Progenitor cell of endocrine pancreas (in vitro differentiated cells): ENCODE measurements at places on chromosomes 5 and 9.

DNA sequence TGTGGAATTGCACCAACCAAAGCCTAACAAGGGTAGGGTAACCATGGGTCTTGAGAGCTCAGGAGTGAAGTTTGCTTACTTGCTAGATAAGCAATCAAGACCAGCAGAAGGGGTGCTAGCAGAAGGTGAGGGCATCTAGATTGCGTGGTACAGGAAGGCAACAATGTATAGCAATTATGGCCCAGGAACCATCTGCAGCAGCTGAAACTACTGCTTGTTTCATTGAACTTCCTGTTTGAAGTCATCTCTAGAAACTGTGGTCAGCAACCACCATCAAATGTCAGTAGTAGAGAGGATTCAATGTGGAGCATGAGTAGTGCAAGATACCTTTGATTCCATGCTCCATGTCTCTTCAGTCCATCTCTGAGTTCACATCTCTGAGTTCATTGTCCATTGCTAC, 462.1 kb upstream of the GRAMD2B start:
- no peak for DNase-seq

DNA sequence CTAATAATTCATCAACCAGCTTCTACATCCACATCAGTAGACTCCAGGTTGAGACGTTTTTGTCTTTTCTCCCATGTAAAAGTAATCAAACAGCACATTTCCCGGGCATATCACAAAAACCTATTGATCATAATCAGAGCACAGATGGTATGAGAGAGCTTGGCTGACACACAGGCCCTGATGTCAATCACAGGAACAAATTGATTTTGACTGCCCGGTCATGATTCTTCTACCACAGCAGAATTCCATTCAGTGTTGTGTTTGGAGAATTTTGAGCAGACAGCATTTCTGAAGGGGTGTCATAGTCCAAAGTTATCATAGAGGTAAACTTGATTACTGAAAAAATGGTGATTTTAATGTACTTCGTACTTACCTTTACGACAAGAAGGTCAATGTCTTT, 351.1 kb downstream of the ZSWIM6 start:
- no peak for DNase-seq

- no peak for DNase-seq
Measured at GRCh38 chr9:90088856-90089255, 484.0 kb downstream of the GADD45G start.

DNA sequence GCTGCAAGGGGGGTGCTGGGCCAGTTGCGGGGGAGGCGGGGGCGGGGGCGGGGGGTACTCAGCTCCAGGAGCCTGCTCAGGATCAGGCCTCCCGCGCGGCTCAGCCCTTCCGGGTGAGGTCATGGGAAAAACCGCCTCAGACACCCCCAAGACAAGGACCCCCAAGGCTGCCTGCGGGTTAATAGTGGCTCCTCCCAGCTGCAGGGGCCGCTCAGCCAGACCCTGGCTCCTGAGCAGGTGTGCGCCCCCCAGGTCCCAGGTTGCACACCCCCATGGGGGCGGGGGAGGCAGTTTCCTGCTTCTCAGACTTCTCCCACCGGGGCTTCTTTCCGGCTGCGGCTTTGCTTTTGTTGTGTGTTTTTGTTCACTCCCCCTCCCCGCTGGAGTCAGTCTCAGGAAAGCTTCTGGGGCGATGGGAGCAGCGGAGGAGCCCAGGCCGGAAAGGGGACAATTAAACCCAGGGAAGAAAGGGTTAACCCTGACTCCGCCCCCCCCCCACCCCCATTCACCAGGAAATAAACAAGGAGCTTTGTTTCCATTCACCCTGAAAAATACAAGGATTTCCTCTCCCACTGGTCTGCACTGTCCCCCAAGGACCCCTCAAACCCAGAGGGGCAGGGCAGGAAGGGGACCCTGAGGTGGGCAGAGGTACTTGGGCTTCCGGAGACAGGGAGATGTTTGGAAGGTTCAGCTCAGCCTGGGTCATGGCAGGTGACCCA, 42.3 kb upstream of the NOTCH1 start:
- no peak for DNase-seq

DNA sequence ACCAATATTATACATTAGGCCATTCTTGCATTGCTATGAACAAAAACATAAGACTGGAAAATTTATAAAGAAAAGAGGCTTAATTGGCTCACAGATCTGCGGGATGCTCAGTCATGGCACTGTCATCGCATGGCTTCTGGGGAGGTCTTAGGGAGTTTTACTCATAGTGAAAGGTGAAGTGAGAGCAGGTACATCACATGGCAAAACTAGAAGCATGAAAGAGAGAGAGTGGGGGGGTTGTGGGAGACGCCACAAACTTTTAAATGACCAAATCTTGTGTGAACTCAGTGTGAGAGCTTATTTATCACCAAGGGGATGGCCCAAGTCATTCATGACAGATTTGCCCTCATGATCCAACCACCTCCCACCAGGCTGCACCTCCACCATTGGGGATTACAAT, 398.3 kb upstream of the EDIL3 start:
- no peak for DNase-seq

GRCh38 chr5:3339798-3340115, 255.9 kb upstream of the IRX1 start:
- no peak for DNase-seq

- DNase-seq = no peak
Measured at GRCh38 chr9:29129763-29130162, 1556.5 kb upstream of the C9orf72 start.

DNA sequence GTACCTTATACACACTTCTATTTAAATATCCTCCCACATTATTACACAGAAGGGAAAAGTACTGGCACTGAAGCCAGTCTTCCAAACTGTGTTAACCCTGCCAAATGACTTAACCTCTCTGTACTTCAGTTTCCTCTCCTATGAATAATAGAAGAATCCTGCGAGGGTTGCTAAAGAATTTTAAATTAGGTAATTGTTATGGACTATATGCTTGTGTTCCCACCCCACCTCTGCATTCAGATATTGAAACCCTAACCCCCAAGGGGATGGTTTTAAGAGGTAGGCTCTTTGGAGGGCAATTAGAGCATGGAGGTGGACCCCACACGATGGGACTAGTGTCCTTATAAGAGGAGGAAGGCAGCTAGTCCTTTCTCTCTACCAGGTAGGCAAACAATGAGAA, 72.7 kb downstream of the TTLL11 start:
- DNase-seq = no peak

DNA sequence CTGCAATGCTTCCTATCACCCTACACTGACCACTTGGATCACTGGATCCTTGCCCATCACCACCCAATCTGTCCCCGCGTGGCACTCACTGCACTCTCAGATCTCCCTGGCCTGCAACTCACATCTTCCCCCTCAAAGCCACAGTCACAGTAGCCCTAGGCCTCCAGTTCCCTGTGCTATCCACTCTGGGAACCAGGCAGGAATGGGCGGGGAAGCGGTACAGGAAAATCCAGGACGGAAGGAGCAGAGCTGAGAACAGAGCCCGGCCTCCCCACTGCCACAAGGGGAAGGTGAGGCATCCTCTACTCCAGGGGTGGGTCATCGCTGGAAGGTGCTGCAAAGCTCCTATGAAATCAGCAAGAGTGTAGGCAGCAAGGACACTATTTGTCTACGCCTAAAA, 102.6 kb downstream of the ESM1 start:
- DNase-seq = no peak

DNA sequence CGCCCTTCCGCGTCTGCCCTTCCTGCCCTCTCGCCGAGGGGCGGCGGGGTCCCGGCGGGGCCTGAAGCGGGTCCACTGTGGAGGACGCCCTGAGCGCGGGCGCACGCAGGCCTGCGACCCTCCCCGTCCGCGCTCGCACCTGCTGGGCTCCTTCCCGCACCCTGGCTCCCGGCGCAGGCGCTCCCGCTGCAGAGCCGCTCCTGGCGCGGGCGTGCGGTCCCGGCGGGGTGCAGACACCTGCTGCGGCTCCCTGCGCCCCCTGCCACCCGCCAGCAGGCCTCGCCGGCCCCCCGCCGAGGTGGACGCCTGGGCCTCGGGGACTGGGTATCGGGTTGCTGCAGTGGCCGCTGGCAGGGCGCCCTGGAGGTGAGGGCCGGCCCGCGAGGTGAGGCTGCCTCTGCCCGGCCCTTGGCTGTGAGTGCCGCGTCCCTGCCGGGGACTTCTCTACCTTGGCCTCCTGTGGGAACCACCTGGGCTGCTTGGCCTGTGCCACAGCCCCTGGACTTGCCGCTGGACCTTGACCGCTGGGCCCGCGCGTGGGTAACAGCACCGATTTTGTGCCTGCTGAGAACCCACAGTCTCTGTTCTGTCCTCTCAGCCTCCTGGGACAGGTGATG, 627 bp downstream of the ARRDC1 start:
- DNase-seq = peak; percentile 42

DNA sequence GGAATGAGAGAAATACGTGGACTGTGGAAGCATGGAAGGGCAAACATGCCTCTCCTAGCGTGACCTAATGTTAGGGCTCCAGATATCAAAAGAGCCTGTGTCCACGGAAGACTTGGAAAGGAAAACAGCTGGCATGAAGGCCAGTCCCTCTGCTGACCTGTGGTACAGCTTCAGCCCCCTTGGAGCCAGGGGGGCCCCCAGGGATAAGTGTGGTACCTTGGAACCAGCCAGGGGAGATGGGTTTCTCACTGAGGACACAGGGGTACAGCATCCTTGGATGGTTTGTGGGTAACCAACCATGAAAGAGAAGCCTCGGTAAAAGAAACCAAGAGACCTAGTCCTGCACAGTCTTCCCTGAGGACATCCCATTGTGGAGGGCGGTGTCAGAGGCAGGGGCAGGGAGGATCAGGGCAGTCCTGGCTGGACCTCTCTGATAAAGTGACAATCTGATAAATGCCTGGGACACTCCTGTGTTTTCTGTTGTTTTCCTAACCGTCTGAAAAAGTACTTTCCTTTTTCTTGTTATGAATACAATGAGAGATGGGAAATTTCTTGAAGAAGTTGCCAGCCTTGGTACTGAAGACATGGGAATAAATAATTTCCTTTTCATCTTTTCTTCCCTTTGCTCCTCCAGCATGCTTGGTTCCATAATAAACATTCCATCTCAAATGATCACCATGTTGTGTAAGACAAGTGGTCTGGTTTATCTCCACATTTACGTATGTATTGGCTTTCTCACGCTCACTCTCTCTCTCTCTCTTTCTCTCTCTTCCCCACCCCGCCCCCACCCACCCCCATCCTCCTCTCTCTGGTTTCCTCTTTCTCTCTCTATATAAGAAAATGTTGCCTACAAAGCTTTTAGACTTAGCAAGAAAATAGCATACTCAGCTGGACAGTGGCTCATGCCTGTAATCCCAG, 102.1 kb downstream of the SUSD1 start:
- no peak for DNase-seq

- no peak for DNase-seq
Measured at GRCh38 chr9:8252445-8252844, 452.9 kb upstream of the DMAC1 start.

DNA sequence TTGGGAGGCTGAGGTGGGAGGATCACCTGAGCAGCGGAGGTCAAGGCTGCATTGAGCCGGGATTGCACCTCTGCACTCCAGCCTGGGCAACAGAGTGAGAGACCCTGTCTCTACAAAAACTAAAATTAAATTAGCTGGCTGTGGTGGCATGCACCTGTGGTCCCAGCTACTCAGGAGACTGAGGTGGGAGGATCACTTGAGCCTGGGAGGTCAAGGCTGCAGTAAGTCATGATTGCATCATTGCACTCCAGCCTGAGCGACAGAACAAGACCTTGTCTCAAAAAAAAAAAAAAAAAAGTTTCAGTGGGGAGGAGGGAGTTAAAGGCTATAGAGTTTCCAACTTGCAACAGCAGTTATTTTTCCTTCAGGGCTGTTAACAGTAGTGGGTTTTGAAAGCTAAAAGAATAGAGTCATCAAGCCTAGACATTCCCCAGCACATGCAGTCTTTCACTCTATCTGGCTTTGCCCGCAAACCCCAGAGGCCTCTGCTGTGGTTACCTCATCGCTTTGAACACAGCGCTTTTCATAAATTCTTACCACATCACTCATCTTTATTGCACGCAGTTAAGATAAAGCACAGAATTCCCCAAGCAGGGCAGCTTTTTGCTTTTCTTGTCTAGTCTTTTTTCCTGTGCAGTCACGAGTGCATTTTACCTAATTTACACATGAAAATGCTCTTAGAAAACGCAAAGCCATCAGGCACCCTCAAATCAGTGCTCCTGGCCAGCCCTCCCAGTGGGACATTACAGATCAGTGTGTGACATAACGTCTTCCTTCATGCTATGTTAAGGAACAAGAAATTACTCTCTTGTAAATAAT, 8.7 kb upstream of the SLC2A8 start:
- DNase-seq = no peak

GRCh38 chr9:87684627-87685219, 41.2 kb upstream of the CTSL start:
- DNase-seq = peak; percentile 44

DNA sequence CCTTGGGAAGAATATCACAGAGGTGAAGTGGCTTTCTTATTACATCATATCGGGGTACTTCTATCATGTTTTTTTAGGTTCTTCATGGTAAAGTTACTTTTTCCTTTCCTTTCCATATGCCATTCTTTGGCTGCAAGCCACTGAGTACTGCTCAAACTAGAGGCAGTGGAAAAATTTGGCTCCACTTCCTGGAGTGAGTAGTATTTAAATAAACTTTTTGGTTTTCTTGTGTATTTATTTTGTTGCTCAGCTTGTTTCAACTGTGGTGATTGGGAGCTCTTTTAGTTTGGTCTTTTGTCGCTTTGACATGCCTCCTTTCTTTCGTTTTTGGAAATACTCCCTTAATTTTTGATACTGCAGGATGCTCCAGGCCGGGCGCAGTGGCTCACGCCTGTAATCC, 69.8 kb downstream of the WDR70 start:
- DNase-seq = no peak

DNA sequence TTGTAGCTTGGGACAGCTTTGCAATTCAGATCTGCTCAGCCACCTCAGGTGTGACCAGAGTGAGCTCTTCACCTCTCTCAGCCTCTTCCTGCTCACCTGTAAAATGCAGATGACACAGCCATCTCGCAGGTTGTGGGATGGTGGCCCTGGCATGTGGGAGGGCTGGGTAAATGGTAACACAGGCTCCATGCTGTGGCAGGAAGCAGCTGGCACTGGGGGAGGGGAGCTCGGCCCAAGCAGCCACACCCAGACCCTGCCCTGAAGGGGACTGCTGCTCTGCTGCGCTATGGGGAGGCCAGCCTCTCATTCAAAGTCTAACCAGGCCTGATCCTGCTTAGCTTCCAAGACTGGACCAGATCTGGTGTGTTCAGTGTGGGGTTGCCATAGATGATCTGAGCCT, 24.1 kb downstream of the PHF2 start:
- no peak for DNase-seq

- no peak for DNase-seq
Measured at GRCh38 chr9:28456861-28457260, 883.6 kb upstream of the C9orf72 start.

GRCh38 chr5:2207416-2208238, 324.9 kb upstream of the IRX4 start:
- peak; percentile 44 for DNase-seq

GRCh38 chr5:15431923-15432322, 68.1 kb upstream of the FBXL7 start:
- DNase-seq = no peak

GRCh38 chr5:68409259-68409658, 193.7 kb downstream of the PIK3R1 start:
- DNase-seq = no peak

DNA sequence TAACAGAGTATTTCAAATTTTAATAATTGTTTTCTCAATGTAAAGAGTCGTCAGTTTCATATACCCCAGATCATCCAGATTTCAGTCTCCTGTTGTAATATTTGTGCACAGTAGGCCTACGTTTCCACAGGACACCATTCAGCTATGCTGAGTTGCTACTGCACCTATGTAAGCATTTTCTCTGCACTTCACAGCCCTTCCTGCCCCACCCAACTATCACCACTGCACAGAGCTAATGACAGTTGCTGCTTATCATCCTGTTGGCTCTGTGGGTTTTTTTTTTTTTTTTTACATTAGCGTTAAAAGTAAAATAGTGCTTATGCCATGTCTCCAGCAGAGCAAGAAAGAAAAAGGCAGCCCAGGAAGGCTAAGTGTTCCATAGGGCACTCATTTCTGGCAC, 5.9 kb upstream of the PRKACG start:
- DNase-seq = no peak
